ENCODE measurements at places on chromosomes 13 and 19. TPM values are rescaled to one million over a fixed set of nuclear protein-coding genes. Genes with fewer than 3 reads are reported as not detected.

Gene CEACAM21
- total RNA-seq: not detected

Gene CD70
- total RNA-seq: not detected

Gene ZNF154
- total RNA-seq: 1.3 TPM

Gene CAPN12
- 0.13 TPM for total RNA-seq

Gene SPRED3
- total RNA-seq: 2.6 TPM

Gene RASAL3
- 0.32 TPM for total RNA-seq

Gene CRLF1
- total RNA-seq: 2.6 TPM

Gene PLPPR2
- total RNA-seq: 23.4 TPM

Gene PTH2
- total RNA-seq: not detected

Gene CYP2S1
- total RNA-seq: 16.9 TPM

Gene APLP1
- total RNA-seq: 17.3 TPM

Gene ERICH6B
- not detected for total RNA-seq

Gene NUDT19
- 12.3 TPM for total RNA-seq

Gene PTGIR
- total RNA-seq: 14.0 TPM

Gene SCAF1
- 39.8 TPM for total RNA-seq

Gene ZNF865
- 3.7 TPM for total RNA-seq

Gene ZNF28
- total RNA-seq: 6.5 TPM

Gene FXYD3
- 0.39 TPM for total RNA-seq

Gene ZNF540
- 0.40 TPM for total RNA-seq

Gene OR7C1
- total RNA-seq: not detected

Gene ATP8A2
- total RNA-seq: 1.2 TPM

Gene CEACAM4
- total RNA-seq: not detected

Gene KANK2
- total RNA-seq: 399 TPM

Gene SIX5
- 14.9 TPM for total RNA-seq

Gene KLK1
- not detected for total RNA-seq

Gene GJB2
- 0.24 TPM for total RNA-seq

Gene NLRP11
- total RNA-seq: not detected

Gene TPTE2
- not detected for total RNA-seq

Gene FOXA3
- total RNA-seq: 0.13 TPM

Gene CDX2
- total RNA-seq: not detected

Gene NEK3
- total RNA-seq: 6.1 TPM

Gene HMGB1
- 426 TPM for total RNA-seq

Gene NRTN
- total RNA-seq: 1.6 TPM

Gene AP1M2
- total RNA-seq: not detected
